LHCN-M2 (cell line): ENCODE measurements at places on chromosomes 6 and 20. TPM values are rescaled to one million over a fixed set of nuclear protein-coding genes. Genes with fewer than 3 reads are reported as not detected.
A peak's percentile ranks its signal among the peaks of the same experiment; 100 is the strongest.

The OTOR gene
- not detected in 2 replicates for total RNA-seq

The FBXO9 gene
- total RNA-seq = 27.8 and 33.5 TPM in 2 replicates

The DACT2 gene
- total RNA-seq = not detected in 2 replicates

The CCN5 gene
- not detected in 2 replicates for total RNA-seq

The SLC22A16 gene
- total RNA-seq = not detected in 2 replicates

- DNase-seq = peak; percentile 68
Measured at GRCh38 chr6:11525468-11526155, 11.9 kb upstream of the TMEM170B start.

- no peak for DNase-seq
Measured at GRCh38 chr6:38166411-38167240, 347.1 kb downstream of the ZFAND3 start.

DNA sequence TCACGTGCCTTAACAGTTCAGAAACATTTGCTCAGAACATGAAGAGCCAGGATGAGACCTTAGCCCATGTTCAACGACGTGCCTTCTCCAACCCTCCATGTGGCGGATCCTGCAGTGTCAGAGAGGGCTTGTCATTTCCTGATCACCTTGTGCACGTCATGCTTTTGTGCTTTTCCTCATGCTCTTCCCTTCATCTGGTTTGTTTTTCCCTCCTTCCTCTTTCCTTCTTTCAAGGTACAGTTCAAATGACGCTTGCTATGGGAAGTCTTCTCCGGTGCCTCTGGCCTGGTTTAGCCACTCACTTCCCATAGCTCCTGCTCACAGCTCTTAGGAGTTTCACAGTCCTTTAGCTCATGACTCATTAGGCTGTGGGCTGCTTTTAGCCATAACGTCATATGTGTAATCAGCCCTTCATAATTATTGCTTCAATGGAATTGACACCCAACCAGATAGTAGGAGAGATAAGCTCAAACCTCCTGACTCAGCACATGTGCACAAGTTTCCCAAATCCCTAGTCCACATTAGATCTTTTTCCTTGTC, 102.7 kb upstream of the CNKSR3 start:
- peak; percentile 53 for DNase-seq

GRCh38 chr6:1297746-1298145, 14.2 kb upstream of the FOXQ1 start:
- no peak for DNase-seq

- no peak for DNase-seq
Measured at GRCh38 chr6:144653885-144654505, 368.9 kb downstream of the UTRN start.

DNA sequence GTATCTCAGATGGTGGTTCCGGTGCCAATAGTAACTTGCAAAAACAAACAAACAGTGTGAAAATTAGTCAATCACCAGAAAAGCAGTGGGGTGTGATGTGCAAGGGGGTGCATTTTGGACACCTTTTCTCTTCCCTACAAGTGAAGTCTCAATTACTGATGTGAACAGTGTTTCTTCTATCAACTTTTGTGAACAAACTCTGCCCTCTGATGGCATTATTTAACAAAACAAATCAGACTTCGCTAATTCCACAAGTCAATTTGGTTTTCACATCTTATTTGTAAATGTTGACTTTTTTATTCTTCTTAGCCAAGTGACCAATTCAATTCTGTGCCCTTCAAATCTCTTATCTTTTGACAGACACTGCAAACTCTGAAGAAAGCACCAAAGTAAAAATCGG, 212.2 kb downstream of the UST start:
- DNase-seq = peak; percentile 12

DNA sequence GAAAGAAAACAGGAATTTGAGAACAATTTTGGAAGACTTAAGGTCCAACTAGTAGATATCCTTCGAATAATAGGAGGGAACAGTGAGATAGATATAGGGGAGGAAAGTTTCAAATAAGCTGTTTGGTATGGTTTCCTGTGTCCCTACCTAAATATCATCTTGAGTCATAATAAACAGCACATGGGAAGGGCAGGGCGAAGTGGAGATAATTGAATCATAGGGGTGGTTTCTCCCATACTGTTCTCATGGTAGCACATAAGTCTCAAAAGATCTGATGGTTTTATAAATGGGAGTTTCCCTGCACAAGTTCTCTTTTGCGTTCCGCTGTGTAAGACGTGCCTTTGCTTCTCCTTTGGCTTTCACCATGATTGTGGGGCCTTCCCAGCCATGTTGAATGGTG, 39.5 kb upstream of the ENPP5 start:
- DNase-seq = no peak
